ENCODE measurements at places on chromosomes 7 and 10. TPM values are rescaled to one million over a fixed set of nuclear protein-coding genes. Genes with fewer than 3 reads are reported as not detected.

The CFAP69 gene
- 17.4 TPM for total RNA-seq

The PALS2 gene
- total RNA-seq, result 29.2 TPM

The GNAT3 gene
- total RNA-seq, result not detected

The PTPN12 gene
- 119 TPM for total RNA-seq

The OR2A42 gene
- not detected for total RNA-seq

The PAXIP1 gene
- 11.2 TPM for total RNA-seq

GRCh38 chr10:100184426-100184825 lies 1.4 kb downstream of the ERLIN1 start:
- no peak for DNase-seq

DNA sequence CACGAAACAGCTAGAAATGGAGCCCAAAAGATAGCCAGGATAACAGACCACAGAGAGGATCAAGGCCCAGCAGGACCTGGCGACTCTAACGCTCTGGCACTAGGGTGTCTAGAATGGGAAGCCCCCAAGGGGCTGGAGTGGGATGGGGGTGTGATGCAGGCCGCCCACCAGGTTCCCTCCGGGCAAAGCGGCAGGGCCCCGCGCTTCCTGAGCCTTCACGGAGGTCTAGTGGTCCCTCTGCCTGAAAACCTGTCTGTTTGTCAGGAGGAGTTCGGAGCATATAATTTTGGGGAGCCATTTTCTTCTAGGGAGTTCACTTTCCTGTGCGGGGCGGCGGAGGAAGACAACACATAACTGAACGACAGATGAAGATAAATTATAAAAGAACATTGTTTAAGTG lies 48.2 kb upstream of the FXYD4 start:
- DNase-seq, result no peak

DNA sequence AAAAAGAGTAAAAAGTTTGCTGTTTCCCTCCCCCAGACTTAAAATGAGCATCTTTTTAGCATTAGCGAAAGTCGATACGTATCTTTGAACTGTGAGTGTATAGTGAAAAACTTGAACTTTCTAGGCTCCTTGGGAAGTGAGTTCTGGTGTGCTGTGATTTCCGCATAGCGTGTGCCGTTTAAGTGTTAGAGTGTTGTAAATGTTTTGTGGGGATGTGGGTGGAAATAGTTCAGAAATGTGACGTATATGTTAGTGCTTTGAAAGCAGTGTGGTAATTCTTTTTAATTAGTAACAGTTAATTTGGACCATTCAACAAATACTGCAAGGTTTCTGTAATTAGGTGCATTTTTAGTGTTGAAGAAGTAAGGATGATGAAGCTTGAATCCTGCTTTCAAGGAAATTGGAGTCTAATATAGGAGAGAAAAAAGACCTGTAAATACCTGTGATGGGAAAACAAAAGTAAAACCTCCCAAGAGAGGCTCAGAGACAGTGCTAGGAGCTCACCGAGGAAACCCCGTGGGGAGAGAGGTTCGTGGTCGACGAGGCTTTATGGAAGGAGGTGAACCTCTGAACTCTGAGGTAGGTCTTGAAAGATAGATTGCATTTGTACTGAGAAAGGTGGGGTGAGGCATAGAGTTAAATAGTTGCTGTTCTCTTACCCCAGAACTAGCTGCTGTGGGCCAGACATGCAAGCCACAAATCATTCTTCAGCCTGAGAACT lies 40.8 kb downstream of the RBM33 start:
- no peak for DNase-seq

GRCh38 chr7:115637128-115637527 lies 393.4 kb downstream of the TFEC start:
- no peak for DNase-seq

DNA sequence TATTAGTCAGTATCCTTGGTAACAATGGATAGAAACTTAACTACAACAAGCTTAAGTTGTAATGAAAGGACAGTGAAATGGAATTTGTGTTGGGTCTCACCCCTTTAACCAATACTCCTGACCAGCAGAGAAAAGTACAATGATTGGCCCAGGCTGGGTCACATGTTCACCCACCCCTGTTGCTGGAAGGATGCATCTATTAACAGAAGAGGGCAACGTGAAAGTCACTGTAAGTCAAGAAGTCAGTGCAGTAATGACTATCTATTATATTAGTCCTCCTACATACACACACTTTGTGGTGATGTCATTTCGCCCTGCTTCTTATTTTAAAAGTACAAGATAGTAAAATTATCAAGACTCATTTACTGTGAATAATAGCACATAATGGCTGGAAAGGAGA lies 16.2 kb downstream of the PNLIPRP2 start:
- DNase-seq, result no peak

DNA sequence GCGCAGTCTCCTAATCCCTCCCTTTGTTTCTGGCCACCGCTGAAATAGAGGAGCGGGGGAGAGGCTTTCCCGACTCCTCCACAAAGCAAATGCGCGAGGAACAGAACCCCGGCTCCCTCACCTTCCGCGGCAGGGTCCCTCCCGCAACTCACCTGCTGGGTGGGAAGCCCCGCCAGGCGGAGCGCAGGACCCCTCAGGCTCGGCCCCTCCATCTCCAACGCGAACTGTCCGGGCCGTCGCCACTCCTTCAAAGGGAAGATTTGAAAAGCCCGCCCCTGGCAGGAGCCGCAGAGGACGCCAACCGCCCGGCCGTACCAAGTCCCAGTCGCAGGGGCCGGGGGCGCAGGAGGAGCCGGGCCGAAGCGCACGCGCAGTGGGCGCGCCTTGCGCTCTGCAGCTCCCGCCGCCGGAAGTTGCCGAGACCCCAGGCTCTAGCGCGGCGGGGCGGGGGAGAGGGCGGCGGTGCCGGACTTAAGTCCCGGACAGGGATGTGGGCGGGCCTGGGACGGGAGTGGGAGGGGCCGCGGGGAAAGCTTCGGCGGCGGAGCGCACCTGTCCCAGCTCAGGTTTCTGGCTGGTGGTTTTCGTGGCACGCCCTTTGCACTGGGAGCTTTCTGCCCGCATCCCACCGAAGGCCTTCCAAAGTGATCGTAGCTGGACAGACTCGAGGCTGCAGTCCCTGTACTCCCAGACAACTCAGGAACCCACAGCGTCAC lies at the start of gene RTKN2:
Gene RTKN2 (minus strand): TSS at position 446 of the 716 bp plus-strand sequence. CDS start 234 bp downstream, at position 212.
- DNase-seq, result peak; percentile 33

GRCh38 chr7:103076764-103077163 lies 1.8 kb downstream of the ARMC10 start:
- DNase-seq, result no peak

GRCh38 chr7:5383314-5384098 lies 40.1 kb downstream of the TNRC18 start:
- no peak for DNase-seq

DNA sequence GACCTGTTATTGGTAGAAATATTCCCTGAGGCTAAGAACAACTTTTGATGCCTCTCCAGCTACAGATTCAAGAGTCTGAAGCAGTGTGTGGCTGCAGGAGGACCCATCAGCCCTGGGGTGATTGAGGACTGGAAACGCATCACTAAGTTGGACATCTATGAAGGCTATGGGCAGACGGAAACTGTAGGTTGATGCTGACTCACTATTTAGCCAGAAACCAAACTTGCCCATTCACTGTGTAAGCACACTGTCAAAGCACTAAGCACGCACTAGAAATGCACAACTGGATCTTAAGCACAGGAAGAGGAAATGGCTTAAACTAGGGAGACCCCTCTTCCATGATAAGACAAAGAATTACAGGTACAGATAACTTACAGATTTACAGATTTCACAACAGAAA lies 20.8 kb downstream of the ACSM6 start:
- DNase-seq, result no peak

DNA sequence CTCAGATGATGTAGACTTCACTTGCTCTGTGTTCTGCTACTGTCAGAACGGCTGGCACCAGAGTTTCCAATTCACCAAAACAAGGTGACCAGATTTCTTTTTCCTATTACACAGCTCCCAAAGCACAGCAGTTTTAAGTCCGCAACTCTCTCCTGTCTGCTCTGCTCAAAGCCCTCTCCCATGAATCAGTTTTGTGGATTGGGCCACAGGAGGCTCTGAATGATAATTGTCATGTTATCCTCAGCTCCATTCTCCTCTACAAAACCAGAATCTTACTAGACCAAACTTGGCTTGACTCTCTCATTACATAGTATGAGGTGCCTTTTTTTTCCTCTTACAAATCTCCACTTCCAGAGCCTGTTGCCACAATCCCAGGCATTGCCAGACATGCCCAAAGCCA lies 223.5 kb downstream of the SNX13 start:
- no peak for DNase-seq

- no peak for DNase-seq
Measured at GRCh38 chr10:7605565-7606295, 61.0 kb downstream of the ITIH5 start.

DNA sequence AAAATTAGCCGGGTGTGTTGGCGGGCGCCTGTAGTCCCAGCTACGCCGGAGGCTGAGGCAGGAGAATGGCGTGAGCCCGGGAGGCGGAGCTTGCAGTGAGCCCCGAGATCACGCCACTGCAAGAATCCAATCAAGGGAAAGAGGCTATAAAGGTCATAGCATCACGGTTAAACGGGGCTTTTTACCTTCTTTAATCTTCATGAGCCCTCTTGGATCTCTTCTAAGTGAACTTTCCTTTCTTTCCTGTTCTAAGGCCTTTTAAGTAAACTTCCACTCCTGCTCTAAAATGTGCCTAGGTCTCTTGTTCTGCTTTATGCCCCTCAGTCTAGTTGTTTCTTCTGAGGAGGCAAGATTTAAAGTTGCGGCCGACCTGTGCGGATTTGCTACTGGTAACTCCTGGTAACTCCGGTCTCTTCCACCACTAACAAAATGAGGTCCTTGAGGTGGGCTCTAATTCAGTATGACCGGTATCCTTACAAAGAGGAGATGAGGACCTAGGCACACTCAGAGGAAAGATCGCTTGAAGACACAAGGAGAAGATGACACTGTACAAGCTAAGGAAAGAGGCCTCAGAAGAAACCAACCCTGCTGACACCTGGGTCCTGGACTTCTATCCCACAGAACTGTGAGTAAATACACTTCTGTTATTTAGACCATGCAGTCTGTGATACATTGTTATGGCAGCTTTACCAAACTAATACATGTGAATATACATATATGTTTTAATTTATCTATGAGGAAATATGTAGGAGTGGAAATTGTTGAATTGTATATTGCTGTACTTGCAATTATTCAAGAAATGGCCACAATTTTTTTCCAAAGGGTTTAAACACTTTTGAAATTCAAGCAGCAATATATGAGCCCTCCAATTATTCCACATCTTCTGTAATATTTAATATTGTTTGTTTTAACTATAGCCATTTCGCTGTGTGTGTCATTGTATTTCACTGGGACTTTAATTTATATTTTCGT lies 331.5 kb upstream of the CNTNAP2 start:
- no peak for DNase-seq

- DNase-seq, result no peak
Measured at GRCh38 chr10:109062371-109062770, 860.9 kb downstream of the XPNPEP1 start.

DNA sequence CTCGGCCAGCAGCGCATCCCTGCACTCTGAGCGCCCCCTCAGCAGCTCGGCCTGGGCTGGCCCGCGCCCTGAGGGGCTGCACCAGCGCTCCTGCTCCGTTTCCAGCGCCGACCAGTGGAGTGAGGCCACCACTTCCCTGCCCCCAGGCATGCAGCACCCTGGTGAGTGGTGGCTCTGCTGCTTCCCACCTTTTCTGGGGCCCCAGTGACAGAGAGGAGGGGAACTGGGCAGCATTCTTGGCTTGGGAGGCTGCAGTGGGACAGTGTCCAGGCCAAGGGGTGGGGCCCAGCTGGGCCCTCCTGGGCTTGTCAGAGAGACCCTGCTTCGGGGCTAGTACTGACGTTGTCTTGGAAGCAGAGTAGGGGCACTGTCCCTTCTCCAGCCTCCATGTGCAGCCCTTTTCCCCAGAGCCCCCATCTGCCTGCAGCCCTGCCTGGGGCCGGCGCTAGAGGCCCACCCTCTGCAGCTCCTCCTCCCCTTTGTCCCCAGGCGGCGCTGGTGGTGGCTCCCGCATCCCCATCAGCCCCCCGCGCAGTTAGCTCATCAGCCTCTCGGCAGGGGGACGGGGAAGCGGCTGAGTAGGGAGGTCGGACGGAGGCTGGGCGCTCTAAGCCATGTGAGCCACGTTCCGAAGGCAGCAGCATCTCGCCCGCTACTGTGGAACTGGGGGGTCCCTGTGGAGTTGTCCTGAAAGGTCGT lies 29.2 kb downstream of the GBX1 start:
- DNase-seq, result peak; percentile 12

DNA sequence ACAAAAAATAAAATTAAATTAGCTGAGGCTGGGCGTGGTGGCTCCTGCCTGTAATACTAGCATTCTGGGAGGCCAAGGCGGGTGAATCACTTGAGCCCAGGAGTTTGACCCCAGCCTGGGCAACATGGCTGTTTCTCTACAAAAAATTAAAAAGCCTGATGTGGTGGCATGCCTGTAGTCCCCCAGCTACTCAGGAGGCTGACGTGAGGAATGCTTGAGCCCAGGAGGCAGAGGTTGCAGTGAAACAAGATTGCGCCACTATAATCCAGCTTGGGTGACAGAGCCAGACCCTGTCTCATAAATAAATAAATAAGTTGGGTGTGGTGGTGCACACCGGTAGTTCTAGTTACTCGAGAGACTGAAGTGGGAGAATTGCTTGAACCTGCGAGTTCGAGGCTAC lies 65.1 kb downstream of the GNA12 start:
- no peak for DNase-seq
